NCI-H1436 (cell line): ENCODE measurements at places on chromosomes 1 and 21.
A peak's percentile ranks its signal among the peaks of the same experiment; 100 is the strongest.

DNA sequence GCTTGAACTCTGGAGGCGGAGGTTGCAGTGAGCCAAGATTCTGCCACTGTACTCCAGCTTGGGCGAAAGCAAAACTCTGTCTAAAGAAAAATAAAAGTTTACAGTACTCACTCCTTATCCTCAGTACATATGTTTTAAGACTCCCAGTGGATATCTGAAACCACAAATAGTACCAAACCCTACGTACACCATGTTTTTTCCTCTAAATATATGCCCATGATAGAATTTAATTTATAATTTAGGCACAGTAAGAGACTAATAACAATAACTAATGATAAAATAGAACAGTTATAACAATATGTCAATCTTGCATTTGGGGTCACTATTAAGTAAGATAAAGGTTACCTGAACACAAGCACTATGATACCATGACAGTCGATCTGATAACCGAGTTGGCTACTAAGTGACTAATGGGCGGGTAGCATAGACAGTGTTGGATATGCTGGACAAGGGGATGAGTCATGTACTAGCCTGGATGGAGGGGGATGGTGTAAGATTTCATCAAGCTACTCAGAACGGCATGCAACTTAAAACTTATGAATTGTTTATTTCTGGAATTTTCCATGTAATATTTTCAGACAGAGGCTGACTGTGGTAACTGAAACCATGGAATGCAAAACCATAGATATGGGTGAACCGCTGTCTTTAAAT lies 43.7 kb downstream of the ST7L start:
- no peak for DNase-seq

GRCh38 chr1:20684050-20684620 lies 23.0 kb upstream of the DDOST start:
- DNase-seq = no peak

- no peak for DNase-seq
Observed at GRCh38 chr21:39326607-39327307, 13.3 kb upstream of the BRWD1 start.

- DNase-seq = no peak
Observed at GRCh38 chr1:221344693-221345092, 397.2 kb downstream of the DUSP10 start.

DNA sequence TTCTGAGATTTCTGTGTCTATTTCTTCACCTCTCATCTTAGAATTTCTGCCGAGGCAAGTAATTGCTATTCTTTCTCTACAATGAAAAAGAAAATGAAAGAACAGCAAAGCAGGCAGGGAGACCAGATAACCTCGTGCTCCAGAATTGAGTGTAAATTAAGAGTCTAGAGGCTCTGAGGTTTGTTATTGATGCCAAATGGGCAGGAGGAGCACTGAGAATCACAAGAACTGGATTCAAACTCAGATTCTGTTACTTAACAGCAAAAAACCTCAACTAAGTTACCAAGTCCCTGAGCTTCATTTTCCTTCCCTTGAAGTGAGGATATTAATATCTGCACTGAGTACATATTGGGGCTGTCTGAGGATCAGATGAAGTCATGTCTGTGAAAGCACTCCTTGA lies 5.5 kb upstream of the DDR2 start:
- no peak for DNase-seq

DNA sequence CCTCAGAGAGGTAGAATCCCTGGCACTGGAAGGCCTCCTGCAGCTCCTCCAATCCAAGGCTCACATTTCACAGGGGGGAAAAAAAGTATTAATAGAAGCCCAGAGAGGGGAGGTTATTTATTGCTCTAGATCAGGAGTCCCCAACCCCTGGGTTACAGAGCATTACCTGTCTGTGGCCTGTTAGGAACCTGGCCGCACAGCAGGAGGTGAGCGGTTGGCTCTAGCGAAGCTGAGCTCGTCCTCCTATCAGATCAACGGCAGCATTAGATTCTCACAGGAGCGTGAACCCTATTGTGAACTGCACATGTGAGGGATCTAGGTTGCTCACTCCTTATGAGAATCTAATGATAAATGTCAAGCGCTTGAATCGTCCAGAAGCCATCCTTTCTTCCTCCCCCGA lies 46.8 kb upstream of the RCC2 start:
- DNase-seq = no peak

GRCh38 chr1:9018333-9018732 lies 7.9 kb downstream of the SLC2A7 start:
- DNase-seq = no peak

GRCh38 chr1:26284597-26285347 lies 4.9 kb downstream of the SH3BGRL3 start:
- peak; percentile 10 for DNase-seq

- no peak for DNase-seq
Observed at GRCh38 chr1:40984531-40984930, 5.0 kb downstream of the CTPS1 start.

GRCh38 chr1:217924924-217925323 lies 293.8 kb downstream of the SPATA17 start:
- DNase-seq = no peak

DNA sequence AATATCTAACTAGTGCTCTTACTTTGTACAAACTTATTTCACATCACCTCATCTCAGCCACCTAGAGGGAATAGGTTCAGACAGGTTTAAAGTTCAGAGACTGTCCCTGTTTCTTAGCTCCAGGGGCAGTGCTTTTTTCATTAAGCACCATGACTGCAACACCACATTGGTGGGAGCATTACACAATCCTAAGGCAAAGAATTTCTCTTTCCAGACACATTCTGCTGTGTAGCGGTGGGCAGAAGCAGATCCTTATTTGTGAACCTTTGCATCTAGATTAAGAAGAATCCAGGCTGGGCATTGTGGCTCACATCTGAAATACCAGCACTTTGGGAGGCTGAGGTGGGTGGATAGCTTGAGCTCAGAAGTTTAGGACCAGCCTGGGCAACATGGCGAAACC lies 16.1 kb downstream of the LCA5L start:
- no peak for DNase-seq

DNA sequence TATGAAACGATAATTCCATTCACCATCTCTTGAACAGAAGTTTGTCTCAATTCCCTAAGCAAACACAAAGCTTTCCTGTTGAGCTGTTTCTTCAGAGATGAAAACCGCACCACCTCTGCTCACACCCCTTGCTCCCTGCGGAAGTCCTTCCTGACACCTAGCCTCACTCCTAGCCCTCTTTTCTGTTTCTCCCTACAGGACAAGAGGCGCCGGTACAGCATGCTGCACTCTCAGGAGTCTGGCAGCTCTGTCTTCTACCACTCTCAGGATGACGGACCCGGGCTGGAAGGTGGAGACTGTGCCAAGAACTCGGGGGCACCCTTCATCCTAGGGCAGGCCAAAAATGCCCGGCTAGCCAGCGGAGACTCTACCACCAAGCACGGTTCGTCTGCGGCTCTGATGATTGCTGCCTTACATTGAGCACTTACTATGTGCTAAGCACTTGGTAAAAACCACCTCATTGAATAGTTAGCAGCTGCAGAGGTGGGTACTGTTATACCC lies 45.5 kb downstream of the VWA5B1 start:
- DNase-seq = no peak

DNA sequence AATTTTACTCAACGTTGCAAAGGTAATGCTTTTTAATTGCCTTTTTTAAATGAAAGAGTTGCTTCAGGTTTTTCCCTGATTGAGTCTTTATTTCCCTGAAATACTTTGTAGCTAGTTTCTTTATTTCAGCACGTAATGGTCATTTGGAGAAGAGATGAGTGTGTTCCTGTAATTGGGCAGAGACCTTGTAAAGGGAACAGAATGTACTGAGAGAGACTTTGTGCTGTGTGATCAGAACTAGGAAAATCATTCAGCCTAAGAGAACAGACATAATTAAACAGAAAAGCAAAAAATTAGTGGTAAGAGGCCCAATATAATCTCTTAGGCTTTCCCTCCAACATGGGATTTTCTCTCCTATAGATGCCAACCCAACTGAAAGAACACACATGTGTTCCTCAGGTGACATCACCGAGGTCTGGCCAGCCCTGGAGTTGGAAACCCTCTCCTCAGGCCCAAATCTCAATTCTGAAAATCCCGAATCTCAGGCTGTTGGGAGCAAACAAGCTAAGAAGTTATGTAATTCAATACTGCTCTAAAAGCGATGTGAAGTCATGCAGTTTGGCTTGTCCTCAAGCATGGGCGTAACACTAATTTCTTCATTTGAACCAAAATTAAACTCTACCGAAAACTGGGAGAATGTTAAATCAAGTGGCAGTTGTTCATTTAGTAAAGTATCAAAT lies 102.0 kb downstream of the TGFB2 start:
- DNase-seq = no peak

DNA sequence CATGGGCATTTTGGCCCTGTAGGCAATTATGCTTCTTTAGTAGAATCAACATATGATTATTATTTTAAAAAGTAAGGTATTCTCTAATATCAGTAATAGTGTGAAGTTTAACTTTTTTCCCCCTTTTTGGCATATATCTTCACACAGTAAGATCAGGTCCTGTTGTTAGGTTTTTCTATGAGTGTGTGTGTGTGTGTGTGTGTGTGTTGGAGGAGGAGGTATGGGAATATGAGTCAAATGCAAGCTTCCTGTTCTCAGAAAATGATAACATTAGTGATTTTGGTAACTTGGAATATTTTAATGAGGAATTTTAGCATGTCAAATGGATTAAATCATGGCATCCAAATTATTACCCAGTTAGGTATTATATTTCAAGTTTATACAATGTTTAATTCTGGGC lies 65.8 kb upstream of the BCL10 start:
- DNase-seq = no peak

DNA sequence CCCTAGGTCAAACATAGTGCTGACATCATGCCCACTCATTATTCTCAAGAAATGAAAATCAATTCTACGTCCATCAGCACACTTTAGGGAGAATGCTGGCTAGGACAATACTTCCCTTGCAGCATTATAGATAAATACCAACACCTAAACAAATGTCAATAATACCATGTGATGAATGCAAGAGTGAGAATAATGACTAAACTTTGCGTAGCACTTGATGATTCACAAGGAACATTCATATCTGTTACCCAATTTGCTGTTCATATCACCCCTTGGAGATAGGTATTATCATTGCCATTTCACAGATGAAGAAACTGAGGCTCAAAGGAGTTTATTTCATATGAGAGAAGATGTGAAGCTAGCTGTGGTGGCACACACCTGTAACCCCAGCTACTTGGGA lies 24.8 kb upstream of the EPS15 start:
- DNase-seq = no peak

DNA sequence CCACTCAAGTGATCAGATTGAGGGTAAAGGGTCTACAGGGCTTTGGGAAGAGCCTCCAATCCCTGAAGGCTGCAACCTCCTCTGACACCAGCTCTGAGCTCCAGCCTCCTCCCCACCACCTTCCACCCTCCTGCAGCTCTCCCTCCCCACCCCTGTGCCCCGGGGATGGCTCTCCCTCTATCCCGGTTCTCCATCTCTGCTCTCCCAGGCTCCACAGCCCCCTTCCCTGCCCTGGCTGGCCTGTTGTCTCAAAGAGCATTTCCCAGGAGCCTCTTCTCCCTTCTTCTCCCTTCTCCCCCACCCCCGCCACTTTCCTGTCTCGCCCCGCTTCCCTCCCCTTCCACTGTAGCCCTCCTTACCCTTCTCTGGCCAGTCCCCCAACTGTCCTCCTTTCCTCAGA lies 1.1 kb downstream of the PLEKHA6 start:
- DNase-seq = no peak

- no peak for DNase-seq
Observed at GRCh38 chr1:118989878-118990378, 1.8 kb upstream of the TBX15 start.

- DNase-seq = no peak
Observed at GRCh38 chr1:37795340-37796125, 1.9 kb downstream of the MANEAL start.

DNA sequence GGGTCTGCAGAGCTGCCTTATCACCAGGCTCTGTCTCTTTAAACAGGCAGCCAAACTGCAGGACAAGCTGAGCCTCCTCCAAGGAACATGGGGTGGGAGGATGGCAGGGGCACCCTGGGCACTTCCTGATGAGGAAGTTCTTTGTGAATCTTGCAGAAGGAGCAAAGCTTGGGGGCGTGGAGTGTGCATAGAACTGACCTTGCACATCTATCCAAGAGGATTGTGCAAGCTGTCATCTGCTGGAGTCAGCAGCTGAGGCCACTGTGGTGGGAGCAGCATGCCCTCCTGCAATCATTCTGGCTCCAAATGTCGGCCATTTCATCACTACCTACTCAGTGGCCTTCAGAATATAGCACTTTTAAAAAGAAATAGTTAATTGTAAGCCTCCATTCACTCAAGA lies 182.2 kb downstream of the AJAP1 start:
- DNase-seq = no peak

- DNase-seq = no peak
Observed at GRCh38 chr1:33482412-33482811, 10.0 kb downstream of the ZSCAN20 start.

GRCh38 chr1:83889707-83890106 lies 109.2 kb downstream of the TTLL7 start:
- no peak for DNase-seq

DNA sequence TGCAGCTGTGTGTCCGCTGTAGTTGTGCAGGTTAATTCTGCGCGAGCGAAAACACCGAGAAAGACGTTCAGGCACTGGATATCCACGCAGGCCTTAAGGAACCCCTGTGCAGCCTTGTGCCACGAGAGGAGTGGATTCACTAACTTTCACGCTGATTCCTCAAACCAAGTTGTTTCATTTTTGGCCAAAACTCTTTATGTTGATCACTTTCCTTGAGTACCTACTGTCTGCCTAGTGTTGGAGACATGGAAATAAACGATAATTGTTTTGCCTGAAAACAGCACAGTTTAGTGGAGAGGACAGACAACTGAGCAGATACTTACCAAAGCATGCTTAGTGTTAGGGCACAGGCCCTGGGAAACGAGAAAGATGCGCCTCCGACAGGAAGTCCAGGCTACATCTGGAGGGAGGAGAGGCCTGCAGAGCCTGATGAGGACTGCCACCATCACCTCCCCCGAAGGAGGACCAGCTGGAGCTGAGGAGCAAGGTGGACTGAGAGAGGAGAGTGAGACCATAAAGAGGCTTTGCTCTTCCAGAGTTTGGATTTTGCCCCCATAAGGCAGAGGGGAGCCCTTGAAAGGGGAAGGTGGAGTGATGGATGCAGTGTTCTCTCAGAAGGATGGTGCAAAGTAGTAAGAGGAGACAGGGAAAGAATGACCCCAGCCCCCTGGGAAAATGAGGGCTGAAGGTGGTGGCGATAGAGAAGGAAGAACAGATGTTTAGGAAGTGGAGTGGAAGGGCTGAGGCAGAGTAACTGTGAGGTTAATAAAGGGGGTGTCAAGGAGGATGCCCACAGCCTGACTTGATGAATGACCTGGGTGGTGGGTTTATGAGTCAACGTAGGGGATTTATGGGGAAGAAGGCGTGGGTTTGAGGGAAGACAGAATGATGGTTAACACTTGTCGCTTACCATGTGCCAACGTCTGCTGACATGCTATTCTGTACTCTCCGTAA lies 956 bp upstream of the SCAF4 start:
- DNase-seq = no peak
